CD4-positive, alpha-beta T cell treated with Interleukin-21 for 1 hour (primary cell): ENCODE measurements at places on chromosomes 1 and 21.

- DNase-seq = no peak
Measured at GRCh38 chr1:101298663-101299062, 61.8 kb downstream of the S1PR1 start.

- DNase-seq = no peak
Measured at GRCh38 chr1:39214021-39214713, 9.7 kb downstream of the MACF1 start.

- DNase-seq = no peak
Measured at GRCh38 chr1:180231506-180231921, 1.4 kb downstream of the LHX4 start.

DNA sequence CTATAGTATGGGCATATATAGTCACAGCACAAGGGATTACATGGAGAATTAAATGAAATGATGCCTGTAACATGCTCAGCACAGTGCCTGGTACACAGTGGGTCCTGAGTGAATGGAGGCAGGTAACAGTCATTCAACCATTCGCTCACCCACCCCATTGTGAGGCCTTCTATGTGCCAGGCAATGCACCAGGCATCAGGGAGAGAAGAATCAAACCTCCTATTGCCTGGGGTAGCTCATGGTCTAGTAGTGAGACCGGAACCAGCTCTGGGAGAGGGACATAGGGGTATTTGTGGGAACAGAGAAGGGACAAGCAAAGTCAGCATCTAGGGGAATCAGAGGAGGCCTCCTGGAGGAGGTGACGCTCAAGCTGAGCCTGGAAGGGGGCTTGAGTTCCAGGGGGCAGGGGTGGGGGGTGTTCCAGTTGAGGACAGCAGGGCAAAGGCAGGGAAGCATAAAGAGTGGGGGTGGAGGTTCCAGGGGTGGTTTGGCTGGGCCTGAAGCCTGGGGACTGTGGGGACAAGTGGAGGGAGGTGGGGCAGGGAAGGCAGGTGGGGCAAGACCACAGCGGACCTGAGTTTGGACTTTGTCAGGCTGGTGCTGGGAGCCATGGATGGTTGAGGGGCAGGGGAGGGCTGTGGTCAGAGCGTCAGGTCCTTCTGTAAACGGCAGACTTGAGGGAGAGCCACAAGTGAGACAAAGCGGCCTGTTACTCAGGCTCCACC, 591.6 kb downstream of the PTPRU start:
- DNase-seq = no peak

DNA sequence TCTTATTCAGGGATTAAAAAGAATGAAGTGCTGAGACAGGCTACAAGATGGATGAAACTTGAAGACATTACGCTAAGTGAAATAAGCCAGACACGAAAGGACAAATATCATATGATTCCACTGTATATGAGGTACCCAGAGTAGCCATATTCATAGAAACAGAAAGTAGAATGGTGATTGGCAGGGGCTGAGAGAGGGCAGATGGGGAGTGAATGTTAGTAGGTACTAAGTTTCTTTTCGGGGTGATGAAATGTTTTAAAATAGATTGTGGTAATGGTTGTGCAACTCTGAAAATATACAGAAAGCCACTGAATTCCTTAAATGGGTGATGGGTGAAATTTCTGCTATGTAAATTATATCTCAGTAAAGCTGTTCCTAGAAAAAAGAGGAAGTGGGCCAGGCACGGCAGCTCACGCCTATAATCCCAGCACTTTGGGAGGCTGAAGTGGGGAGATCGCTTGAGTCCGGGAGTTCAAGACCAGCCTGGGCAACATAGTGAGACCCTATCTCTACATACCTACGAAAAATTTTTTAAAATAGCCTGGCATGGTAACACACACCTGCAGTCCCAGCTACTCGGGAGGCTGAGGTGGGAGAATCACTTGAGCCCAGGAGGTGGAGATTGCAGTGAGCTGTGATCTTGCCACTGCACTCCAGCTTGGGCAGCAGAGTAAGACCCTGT, 15.9 kb downstream of the SLC27A3 start:
- peak; percentile 43 for DNase-seq
